ENCODE measurements at places on chromosomes 1 and 21.

- peak; percentile 72 for DNase-seq
Measured at GRCh38 chr1:35807614-35808449, at the start of gene AGO4. AGO4 (plus strand) TSS chr1:35808016; CDS start chr1:35808417, 401 bp downstream.

GRCh38 chr1:188904201-188904600, 1573.5 kb downstream of the BRINP3 start:
- DNase-seq, result no peak

DNA sequence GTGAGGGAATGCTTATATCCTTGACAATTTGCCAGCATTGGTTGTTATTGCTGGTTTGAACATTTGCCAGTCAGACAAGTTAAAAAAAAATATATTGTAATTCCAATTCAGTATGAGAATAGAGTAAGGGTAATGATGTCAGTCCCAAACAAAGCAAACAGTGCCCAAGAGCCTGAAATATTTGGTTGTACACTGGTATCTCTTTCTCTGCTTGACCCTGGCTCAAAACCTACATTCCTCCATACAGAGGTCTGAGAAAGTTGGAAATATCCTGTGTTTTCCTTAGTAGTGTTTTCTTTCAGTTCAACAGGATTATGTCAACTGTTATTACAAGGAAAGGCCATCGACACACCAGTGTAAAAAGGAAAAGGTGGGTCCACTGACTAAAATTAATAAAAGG, 145.6 kb downstream of the MRPL39 start:
- no peak for DNase-seq

DNA sequence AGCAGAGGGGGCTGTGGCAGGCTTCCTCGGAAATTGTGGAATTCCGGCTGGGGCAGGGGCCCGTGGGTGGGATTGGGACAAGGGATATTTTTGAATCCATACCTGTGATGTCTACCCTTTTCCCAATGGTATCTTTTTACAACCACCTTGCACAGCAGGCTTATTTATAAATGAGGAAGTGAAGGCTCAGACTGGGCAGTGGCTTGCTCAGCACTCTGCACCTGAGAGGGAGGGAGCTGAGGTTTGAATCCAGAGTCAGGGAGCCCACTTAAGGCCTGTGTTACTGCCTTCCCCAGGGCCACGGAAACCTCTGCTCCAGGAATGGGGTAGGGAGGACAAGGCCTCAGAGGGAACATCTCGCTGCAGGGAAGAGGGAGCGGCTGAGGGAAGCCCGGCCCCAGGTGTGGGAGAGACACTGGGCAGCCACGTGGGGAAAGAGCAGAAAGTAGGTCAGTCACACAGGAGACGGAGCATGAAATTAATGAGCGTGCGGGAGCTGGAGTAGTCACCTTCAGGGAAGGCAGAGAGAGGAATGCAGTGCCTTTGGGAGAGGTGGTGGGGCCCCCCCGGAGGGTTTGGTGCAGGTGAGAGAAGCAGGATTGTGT, 35.4 kb upstream of the SCMH1 start:
- DNase-seq, result no peak

DNA sequence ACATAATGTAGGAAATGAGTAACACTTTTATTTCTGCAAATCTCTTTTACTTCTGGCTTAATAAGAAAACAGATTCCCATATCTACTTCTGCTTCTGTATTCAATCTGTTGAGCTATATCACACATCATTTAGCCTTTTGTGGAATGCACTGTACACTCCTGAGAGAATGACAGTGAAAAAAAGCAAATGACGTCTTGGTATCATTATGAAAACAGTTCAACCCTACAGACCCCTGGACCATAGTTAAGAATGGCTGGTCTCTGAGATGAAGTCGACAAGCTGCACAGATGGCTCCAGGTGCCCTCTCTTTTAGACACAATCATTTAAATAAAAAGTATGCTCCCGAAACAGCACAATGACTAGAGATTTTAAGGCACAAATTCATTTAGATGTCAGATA, 247.0 kb downstream of the RERE start:
- DNase-seq, result no peak

GRCh38 chr1:166164995-166165660, 1.7 kb downstream of the FAM78B start:
- peak; percentile 74 for DNase-seq

- no peak for DNase-seq
Measured at GRCh38 chr1:30286988-30287839, 436.2 kb downstream of the MATN1 start.

- DNase-seq, result no peak
Measured at GRCh38 chr21:32245971-32246370, 32.9 kb downstream of the MIS18A start.

- DNase-seq, result peak; percentile 45
Measured at GRCh38 chr1:30668024-30668423, 55.4 kb downstream of the MATN1 start.

GRCh38 chr1:177426497-177426896, 255.7 kb downstream of the BRINP2 start:
- no peak for DNase-seq

DNA sequence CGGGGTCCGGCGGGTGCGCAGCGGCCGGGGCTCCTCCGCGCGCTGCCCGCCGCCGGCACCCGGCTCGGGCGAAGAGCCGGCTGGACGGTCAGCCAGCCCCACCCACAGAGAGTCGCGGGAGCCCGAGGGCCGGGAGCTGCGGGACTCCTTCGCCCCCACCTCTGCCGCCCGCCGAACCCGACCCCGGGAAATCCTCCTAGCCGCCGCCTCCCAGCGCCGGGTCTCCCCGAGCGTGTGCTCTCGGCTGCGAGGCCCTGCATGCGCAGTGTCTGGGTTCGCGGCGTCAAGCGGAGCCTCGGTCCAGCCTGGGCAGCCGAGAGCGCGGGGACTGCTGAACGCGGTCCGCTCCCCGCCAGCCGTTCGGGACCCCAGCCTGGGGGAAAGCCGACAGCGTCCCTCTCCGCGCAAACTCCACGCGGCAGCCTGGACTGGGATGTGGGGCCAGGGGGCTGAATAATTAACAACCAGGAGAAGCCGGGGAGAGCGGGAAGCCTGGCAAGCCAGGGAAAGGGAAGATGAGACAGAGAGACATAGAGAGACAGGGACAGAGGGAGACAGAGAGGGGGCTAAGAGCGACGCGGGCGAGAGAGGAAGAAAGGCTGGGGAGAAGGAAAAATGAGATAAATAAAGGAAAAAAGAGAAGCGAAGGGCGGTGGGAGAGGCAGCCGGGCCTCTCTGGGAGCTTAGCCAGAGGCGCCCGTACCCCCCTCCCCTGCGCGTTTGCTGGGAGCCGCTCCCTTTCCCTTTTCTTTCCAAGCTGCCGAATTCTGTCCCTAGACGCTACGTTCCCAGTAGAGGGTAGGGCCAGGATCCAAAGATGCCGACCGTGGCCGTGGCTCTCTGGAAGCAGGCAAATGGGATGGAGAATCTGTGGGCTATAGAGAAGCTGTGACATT, 64.2 kb downstream of the MEF2D start:
- DNase-seq, result no peak

- no peak for DNase-seq
Measured at GRCh38 chr1:198903621-198904020, 264.8 kb downstream of the PTPRC start.
